Upper lobe of left lung (tissue), 6 donors: ENCODE measurements at places on chromosomes 1 and 21.
A peak's percentile ranks its signal among the peaks of the same experiment; 100 is the strongest.

GRCh38 chr21:35529171-35529863 lies 480.2 kb upstream of the RUNX1 start:
- DNase-seq, result no peak

DNA sequence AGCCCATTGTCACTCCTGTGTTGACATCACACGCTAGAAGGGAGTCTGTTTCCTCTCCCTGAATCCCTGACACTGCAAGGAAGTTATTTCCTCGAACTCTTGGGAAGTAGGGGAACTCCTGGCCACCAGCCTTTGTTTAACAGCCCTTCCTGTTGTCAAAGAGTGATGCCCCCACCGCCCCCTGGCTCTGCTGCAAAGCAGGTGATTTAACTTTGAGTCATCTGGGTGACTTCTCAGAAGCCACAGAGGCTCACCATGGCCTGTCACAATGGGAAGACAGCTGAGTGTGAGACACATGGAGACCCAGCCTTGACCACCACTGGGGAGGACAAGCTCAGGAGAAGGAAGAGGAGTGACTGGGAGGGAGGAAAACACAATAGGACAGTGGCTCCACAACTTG lies 182.8 kb downstream of the PSMG1 start:
- peak; percentile 77 for DNase-seq

DNA sequence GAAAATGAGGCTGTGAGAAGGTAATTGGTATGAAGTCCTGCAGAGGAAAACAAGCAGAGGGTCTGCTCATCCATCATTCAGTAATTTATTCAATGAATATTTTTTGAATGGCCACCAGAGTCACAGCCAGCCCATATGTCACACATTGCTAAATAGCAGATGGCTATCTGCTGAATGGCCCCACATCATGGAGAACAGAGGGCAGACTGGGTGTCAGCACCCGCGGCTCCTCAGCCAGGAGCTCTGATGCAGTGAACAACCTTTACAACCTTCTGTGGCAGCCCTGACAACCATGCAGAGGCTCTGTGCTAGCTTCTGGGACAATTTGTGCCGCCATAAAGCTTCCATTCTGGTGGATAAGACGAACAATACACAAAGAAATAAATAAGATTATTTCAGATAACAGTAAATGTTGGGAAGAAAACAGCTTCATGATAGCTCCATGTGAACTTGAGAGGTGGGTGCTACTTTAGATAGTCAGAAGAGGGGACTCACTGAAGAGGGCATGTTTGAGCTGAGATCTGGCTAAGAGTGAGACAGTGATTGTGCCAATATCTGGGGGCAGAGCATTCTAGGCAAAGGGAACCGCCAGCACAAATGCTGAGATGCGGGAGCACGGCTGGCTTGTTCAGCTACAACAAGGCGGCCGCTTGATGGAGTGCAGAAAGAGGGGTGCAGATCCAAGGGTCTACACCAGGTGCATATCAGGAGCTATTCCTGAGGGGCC lies 2.8 kb upstream of the C1orf210 start:
- no peak for DNase-seq

GRCh38 chr1:1255611-1256010 lies 9.1 kb upstream of the C1QTNF12 start:
- DNase-seq, result peak; percentile 73

DNA sequence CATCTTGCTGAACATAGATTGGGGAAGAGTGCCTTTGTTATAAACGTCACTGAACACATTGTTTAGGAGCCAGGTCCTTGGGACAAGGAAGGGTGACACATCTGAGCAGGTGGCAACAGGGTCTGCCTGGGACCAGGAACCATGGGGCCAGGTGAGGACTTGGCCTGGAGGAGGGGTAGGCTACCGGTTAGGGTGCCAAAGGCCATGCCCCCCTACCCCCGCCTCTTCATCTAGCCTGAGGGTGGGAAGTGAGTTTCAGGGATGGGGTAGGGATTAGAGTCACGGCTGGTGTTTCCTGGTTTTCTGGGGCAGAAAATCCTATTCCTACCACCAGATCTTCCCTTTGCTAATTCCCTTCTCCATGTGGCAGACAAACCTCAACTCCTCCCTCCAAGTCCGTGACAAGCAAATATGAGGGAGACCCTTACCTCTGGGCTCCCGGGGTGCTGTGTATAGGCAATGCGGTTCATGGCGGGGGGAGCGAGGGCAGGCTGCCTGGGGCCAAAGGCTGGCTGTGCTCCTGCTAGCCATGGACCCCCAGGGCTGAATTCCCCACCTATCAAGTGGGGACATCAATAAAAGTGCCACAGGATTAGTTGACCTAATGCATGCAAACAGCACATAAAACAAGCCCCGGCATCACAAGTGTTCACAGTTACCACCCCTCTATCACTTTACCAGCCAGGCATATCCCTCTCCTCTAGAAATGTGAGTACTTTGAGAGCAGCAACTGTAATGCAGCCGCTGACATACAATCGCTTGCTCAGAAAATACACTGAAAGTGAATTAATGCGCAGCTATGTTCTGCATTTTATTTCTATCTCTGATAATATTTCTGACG lies 14.5 kb downstream of the CD247 start:
- no peak for DNase-seq

DNA sequence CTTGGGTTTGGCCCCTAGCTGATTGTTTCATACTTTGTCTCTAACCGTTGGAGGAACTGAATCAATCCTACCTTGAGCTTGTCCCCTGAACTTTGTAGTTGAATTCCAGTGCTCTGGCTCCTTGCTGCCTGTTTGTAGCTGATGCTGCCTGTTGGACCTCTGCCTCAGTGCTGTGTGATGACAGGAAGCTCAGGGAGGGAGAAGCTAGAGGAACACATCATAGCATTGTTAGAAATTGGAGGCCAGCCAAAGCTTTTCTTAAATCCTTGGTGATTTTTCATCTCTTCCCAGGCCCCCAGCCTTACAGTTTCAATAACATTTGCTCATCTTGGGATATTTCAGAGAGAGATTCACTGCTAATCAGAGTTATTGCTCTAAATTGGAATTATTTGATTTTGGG lies 34.0 kb downstream of the MACF1 start:
- DNase-seq, result no peak

DNA sequence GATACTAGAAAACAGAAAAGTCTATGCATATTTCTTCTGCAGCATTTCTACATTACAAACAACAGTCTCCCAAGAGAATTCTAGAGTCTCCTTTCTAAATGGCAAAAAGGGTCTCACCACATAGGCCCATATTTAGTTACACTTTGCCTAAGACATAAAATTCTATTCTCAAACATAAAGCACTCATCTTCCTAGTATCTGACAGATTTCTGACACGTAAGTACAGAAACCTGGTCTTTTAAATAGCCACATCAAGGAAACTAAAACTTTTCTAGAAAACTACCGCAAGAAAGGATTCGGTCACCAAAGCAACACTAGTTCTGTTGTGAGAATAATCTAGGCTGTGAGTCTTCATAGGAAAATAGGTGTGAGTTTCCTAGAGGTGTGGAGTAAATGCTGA lies 33.6 kb upstream of the CTSK start:
- DNase-seq, result no peak

- DNase-seq, result no peak
These were observed 38.6 kb downstream of the PDE9A start for GRCh38 chr21:42691901-42692559.

- no peak for DNase-seq
These were observed 42.9 kb downstream of the CAPZB start for GRCh38 chr1:19442154-19443096.

DNA sequence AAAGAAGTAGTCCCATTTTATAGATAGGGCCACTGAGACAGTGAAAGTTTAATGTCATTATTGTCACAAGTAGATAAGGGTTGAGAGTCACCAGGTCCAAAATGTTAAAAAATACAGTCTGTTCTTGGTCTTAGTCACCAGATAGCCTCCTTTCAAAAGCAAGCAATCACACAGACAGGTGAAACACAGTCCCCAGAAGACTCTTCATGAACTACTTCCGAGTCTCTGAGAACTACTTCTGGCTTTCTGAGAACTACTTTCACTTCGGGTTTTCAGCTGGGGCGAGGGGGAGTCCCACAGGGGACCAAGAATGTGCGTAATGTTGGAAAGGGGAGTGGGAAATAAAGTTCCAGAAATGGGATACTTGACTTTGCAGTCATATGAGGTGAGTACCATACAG lies 143.2 kb downstream of the HHIPL2 start:
- no peak for DNase-seq

- peak; percentile 71 for DNase-seq
These were observed 28.7 kb downstream of the COL6A2 start for GRCh38 chr21:46126309-46127238.

- no peak for DNase-seq
These were observed 4.0 kb downstream of the DIRAS3 start for GRCh38 chr1:68046423-68046822.

GRCh38 chr21:17512253-17513213 lies at the start of gene CXADR:
TSS of gene CXADR (plus strand) at chr21:17513043. CDS start at chr21:17513130, 87 bp downstream.
- peak; percentile 96 for DNase-seq

DNA sequence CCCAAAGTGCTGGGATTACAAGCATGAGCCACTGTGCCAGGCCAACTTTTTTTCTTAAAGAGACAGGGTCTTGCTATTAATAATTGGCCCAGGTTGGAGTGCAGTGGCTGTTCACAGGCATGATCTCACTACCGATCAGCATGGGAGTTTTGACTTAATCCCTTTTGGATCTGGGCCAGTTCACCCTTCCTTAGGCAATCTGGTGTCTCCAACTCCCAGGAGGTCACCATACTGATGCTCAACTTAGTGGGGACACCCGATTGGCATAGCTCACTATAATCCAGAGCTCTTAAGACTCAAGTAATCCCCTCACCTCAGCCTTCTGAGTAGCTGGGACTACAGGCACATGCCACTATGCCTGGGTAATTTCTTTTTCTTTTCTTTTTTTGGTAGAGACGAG lies 64.2 kb upstream of the SCYL3 start:
- no peak for DNase-seq

- DNase-seq, result no peak
These were observed 905 bp downstream of the LIX1L start for GRCh38 chr1:145956781-145957442.

- no peak for DNase-seq
These were observed 31.0 kb upstream of the TADA1 start for GRCh38 chr1:166907051-166907450.

GRCh38 chr21:31879241-31879650 lies 6.4 kb downstream of the HUNK start:
- DNase-seq, result peak; percentile 40

DNA sequence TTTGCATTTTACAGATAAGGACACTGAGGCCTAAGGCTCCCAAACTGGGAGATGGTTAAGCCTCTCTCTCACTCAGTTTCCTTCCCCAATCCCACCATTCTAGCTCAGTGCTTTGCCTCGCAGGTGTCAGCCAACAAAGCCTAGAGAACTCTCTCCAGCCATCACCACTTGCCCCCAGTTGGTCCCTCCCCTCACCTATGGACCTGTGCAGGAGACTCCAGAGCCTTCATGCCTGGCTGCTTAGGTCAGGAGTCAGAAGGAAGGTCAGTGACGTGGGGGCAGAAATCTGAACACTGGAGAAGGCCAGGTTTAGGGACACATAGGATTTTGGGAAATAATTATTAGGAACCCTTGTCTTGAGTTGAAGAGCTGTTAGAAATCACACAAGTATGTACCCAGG lies 295.3 kb downstream of the PTPRU start:
- peak; percentile 4 for DNase-seq

DNA sequence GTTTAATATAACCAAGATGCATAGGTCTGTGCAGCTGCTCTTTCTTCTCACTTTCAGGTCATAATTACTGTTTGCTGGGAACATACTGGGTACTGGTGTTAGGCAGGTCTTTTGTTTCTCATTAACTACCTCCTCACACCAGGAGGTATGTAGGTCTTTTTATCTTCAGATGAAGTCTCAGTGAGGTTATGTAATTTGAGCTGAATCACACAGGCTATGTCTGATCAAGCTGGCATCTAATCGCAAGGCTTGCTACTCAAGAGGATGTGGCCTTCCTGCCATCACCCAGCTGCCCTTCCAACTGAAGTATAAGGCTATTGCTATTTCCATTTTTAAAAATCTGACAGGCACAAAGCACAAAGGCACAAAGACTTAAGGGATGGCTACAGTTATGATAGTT lies 96.4 kb downstream of the RUNX1 start:
- no peak for DNase-seq

DNA sequence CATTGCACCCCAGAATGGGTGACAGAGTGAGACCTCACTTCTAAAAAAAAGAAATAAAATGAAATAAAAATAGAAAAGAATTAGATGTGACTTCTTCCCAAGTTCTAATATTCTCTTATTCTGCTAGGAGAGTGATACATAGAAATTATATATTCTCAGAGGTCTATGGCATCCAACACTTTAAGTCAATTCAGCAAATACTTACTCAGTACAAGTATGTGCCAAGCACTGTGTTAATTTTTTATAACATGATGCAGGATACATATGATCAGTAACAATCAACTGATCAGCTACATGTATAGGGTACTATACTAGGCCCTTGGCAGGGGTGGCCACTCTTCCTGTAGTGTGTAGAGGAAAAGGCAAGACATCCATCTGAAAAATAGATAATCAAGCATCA lies 13.0 kb upstream of the JAK1 start:
- DNase-seq, result no peak

GRCh38 chr1:21818656-21819055 lies 6.6 kb downstream of the LDLRAD2 start:
- peak; percentile 56 for DNase-seq

- DNase-seq, result no peak
These were observed 1204.6 kb upstream of the TMPRSS15 start for GRCh38 chr21:19608101-19608621.

DNA sequence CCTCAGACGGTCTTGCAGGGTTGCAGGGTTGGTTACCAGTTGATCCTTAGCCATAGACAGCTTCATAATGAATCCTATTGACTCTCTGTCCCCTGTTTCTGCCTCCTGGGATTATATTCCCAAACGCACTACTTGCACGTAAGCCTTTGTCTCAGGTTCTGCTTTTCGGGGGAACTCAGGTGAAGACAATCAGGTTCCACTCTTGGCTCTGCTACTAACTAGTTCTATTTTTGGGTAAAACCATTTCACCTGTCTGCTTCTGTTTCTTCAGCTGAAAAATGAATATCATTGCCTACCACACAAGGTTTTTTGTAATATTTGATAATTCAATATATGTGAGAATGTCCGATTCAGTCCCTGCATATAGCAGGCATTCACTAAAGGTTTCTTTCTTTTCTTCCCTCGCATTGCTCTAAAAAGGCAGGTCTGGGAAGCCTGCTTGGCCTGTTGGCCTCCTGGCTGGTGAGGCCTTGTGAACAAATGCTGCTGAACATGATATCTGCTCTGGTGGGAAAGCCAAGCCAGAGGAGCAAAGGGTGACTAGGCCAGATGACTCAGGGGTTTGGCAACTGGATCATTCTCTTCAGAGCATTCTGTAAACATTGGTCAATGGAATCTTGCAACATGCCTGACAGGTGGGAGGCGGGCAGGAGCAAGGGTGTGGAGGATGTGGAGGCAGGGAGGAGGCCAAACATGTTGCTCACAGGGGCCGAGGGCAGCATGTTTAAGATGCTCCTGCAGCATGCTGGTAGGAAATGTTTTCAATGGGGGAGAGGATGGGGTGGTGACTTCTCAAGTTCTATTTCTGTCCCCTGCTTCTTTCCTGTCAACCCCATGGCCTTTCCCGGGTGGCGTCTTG lies 23.8 kb downstream of the IER5 start:
- peak; percentile 90 for DNase-seq

DNA sequence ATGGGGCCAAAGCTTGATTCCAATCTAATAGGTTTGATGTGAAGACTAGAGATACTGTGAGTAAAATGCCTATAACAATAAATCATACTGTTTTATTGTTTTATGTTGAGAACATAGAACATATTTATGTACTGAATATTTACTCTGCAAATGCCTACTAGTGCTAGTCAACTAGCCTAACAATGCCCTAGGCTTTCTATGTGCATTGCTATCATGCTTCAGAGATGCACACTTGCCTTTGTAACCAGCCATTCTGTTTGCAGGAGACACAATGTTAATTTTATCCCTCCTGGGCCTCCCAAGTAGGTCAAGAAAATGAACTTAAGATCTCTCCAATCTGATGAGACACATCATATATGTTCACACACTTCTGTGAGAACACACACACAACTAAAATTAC lies 530.8 kb upstream of the BEND5 start:
- DNase-seq, result no peak
